ENCODE measurements at places on chromosomes 3 and 15. TPM values are rescaled to one million over a fixed set of nuclear protein-coding genes. Genes with fewer than 3 reads are reported as not detected.

The TTC23 gene
- 28.2 TPM for total RNA-seq

The ALDH1A2 gene
- total RNA-seq = 10.0 TPM

The MRAS gene
- total RNA-seq = 46.3 TPM

The STAB1 gene
- total RNA-seq = 339 TPM

The LCMT2 gene
- total RNA-seq = 7.5 TPM

GRCh38 chr3:133295199-133295901 is 104.5 kb upstream of the BFSP2 start:
- no peak overlapping the region for H3K4me3 ChIP-seq
- H3K36me3 ChIP-seq = no peaks in the 10 kb centered on the region
- H3K27ac ChIP-seq = no peak overlapping the region
- no peaks in the 10 kb centered on the region for H3K4me1 ChIP-seq

DNA sequence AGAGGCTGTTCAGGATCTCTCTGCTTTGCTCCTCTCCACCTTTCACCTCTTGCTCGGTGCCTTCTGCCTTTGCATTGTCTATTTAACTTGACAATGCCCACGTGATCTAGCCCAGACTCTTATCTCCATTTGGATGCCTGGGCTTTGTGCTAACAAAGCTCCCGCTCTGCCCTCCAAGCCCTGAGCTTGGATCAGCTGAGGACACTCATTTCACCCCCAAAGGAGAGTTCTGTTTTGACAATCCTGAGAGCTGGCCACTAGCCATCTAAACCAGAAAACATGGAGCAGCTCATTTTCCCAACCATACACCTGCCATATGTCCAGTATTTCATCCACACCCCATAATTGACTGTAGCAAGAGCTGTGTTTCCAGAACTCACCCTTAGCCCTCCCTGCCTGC is 12.8 kb downstream of the GPR176 start:
- no peaks in the 10 kb centered on the region for H3K27me3 ChIP-seq
- no peak for DNase-seq
- no peak overlapping the region for H3K4me3 ChIP-seq
- H3K36me3 ChIP-seq = no peaks in the 10 kb centered on the region

DNA sequence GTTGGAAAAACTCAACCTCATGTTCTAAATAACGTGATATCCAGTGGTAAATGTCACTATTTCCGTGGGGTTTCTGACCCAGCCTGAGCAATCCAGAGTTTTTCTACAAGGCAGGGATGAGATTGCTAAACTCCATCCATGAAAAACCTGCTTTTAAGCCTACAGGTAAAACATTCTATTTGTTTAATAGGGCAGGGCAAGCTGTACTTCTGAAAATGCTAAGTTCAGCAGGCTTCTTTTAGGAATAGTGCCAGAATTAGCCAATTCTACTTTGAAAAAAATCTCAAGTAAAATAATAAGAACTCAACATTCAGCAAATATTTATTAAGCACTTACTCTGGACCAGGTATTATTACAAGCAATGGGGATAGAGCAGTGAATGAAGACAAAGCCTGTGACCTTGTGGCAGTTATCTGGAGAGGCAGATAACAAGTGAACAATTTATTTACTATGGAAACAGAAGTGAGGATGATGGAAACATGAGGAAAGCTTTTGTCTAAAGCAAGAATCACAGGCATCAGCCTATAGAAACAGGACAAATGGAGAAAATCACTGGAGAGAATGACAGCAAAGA is 13.3 kb downstream of the RPSA start:
- DNase-seq = no peak
- no peak overlapping the region for H3K27ac ChIP-seq
- H3K27me3 ChIP-seq = no peaks in the 10 kb centered on the region
- H3K36me3 ChIP-seq = no peaks in the 10 kb centered on the region
- H3K4me1 ChIP-seq = no peaks in the 10 kb centered on the region
- no peak overlapping the region for H3K4me3 ChIP-seq

- no peaks in the 10 kb centered on the region for H3K4me1 ChIP-seq
- H3K27me3 ChIP-seq = no peaks in the 10 kb centered on the region
- no peak for DNase-seq
- H3K4me3 ChIP-seq = no peak overlapping the region
- no peak overlapping the region for H3K27ac ChIP-seq
- H3K36me3 ChIP-seq = no peaks in the 10 kb centered on the region
These were observed 69.2 kb downstream of the ABHD5 start for GRCh38 chr3:43759938-43760337.

GRCh38 chr3:184366619-184367289 is 5.2 kb downstream of the POLR2H start:
- no peaks in the 10 kb centered on the region for H3K36me3 ChIP-seq
- H3K4me3 ChIP-seq = no peak overlapping the region
- H3K4me1 ChIP-seq = peaks cover 4% of the 10 kb centered on the region
- no peak for DNase-seq
- H3K27ac ChIP-seq = no peak overlapping the region

GRCh38 chr3:53109891-53110771 is 20.1 kb downstream of the RFT1 start:
- H3K4me1 ChIP-seq = no peaks in the 10 kb centered on the region
- H3K27me3 ChIP-seq = no peaks in the 10 kb centered on the region
- DNase-seq = no peak

DNA sequence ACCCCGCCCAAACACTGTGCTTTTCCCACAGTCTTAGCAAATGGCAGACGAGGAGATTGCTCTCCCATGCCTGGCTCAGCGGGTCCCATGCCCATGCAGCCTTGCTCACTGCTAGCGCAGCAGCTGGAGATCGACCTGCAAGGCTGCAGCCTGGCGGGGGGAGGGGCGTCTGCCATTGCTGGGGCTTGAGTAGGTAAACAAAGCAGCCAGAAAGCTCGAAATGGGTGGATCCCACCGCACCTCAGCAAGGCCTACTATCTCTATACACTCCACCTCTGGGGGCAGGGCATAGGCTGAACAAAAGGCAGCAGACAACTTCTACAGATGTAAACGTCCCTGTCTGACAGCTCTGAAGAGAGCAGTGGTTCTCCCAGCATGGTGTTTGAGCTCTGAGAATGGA is 27.2 kb upstream of the WDR5B start:
- DNase-seq = no peak
- H3K27me3 ChIP-seq = no peaks in the 10 kb centered on the region
- peaks cover 4% of the 10 kb centered on the region for H3K36me3 ChIP-seq
- no peaks in the 10 kb centered on the region for H3K4me1 ChIP-seq
- H3K27ac ChIP-seq = no peak overlapping the region

DNA sequence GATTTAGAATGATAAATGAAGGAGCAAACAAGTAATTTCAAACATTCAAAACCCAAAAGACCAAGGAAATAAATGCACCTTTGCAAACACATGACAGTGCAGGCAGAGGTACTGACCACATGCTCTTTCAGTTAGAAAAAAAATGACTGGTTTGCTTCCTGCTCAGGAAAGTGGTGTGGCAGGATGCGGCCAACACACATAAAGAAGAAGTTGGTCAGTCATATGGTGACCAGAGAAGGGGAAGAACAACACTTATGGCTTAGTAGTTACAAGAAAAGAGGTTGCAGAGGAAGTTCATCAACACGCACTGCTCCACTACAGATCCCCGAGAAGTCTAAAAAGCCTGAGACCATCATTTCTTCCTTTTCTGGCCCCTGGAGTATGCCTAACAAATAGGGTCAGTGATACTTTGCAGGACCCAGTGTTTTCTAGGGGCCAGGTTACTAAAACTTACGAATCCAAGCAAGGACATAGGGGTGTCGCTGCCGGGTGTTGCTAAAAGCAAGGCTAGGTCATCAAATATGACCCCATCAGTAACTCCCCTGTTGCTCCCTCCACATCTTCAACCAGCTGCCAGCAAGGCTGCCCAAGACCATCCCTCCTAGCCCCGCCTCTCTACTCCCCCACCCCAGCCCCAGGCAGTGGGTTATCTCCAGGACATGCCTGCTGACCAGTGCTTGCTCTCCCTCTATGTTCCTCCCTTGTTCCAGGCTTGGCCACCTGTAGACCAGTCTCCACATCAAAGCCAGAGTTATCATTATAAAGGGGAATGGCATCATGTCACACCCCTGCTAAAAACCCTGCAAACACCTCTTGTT is 11.2 kb downstream of the ATP8B4 start:
- no peak overlapping the region for H3K27ac ChIP-seq
- no peaks in the 10 kb centered on the region for H3K27me3 ChIP-seq
- H3K4me3 ChIP-seq = no peak overlapping the region
- H3K4me1 ChIP-seq = no peaks in the 10 kb centered on the region
- no peaks in the 10 kb centered on the region for H3K36me3 ChIP-seq

DNA sequence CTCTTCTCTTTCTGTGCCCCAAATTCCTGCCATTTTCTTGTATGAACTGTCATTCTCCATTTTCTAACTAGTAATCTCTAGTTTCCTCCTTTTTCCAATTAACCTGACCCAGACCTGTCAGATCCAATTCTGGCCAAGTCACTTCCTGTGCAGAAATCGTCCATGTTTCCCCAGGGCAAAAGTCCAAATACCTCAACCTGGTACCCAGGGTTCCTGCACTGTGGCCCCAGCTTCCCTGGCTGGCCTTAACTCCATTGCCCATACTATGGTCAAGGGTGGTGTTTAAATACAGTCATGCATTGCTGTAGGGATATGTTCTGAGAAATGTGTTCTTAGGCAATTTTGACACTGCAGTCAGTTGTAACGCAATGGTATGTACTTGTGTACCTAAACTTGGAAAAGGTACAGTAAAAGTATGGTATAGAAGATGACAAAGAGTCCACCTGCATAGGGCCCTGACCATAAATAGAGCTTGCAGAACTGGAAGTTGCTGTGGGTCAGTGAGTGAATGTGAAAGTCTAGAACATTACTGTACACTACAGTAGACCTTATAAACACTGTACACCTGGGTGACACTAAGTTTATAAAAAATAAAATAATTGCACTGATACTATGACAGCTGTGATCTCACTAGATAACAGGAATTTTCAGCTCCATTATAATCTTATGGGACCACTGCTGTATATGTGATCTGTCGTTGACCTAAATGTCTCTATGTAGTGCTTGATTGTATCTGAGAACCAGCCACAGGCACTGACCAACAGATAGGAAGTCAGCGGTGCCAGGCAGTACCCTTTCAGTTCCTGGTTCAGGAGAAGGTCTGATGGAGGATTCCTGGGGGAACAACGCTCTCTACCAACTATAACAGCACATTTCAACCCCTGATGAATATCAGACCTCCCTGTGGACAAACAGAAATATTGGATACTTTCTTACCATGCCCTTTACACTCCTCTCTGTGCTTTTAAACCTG is 336.1 kb upstream of the PROK2 start:
- DNase-seq = no peak
- no peak overlapping the region for H3K4me3 ChIP-seq
- H3K36me3 ChIP-seq = no peaks in the 10 kb centered on the region
- no peaks in the 10 kb centered on the region for H3K4me1 ChIP-seq

DNA sequence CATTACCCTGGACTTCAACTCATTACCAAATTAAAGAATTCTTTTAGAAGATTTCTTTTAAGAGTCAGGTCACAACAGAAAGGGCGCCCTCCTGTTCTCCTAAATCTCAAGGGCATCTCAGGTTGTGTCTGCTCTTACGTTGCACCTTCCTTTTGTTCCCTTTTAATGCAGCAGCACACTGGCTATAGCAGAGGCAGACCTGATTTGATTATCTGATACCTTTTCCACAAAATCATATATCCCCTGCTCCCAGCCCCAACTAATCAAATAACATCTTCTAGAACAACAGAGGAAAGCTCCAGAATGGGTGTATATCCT is 40.1 kb downstream of the TIGIT start:
- no peak for DNase-seq
- no peak overlapping the region for H3K27ac ChIP-seq
- no peaks in the 10 kb centered on the region for H3K27me3 ChIP-seq
- H3K4me3 ChIP-seq = no peak overlapping the region

- no peaks in the 10 kb centered on the region for H3K4me1 ChIP-seq
- H3K27ac ChIP-seq = no peak overlapping the region
- H3K27me3 ChIP-seq = no peaks in the 10 kb centered on the region
- no peak overlapping the region for H3K4me3 ChIP-seq
- DNase-seq = peak; percentile 91
- H3K36me3 ChIP-seq = no peaks in the 10 kb centered on the region
These were observed 36.3 kb upstream of the PLA2G4E start for GRCh38 chr15:42056934-42057798.

DNA sequence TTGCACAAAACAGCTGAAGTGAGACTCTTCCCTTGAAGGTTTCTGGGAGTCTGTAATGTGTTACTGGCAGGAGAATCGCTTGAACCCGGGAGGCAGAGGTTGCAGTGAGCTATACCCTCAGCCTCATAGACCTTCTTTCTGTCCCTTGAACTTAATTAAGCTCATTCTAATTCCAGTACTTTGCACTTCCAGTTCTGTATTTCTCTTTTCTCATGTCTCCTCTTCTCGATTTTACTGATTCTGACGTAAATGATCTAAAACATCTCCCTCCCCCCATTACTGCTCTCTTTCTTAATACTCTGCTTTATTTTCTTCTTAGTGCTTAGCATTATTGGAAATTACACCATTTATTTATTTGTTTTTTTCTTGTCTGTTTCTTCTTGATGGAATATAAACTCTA is 165.4 kb upstream of the P2RY1 start:
- H3K4me3 ChIP-seq = no peak overlapping the region
- H3K4me1 ChIP-seq = no peaks in the 10 kb centered on the region

DNA sequence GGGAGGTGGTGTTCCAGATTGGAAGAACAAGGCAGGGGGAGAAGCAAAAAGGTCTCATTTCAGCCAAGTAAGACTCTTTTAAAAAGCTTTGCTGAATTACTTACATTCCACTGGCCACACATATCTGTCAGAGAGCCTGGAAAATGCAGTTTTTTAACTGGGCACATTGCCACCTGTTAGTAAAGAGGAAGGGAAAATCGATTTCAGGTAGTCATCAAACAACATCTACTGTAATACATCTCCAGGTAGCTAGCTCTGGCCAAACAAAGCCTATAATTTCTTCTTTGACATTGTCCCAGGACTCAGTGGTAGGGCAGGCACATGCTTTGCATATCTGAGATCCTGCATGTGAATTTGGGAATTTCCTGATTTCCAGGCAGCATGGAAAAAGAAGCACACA is 480.7 kb upstream of the SUCLG2 start:
- no peaks in the 10 kb centered on the region for H3K27me3 ChIP-seq
- H3K4me1 ChIP-seq = peaks cover 1% of the 10 kb centered on the region
- H3K4me3 ChIP-seq = no peak overlapping the region
- no peaks in the 10 kb centered on the region for H3K36me3 ChIP-seq
